ENCODE measurements at places on chromosomes 1 and 21.

GRCh38 chr1:204075139-204075521 lies 2.2 kb downstream of the SOX13 start:
- no peak for DNase-seq

DNA sequence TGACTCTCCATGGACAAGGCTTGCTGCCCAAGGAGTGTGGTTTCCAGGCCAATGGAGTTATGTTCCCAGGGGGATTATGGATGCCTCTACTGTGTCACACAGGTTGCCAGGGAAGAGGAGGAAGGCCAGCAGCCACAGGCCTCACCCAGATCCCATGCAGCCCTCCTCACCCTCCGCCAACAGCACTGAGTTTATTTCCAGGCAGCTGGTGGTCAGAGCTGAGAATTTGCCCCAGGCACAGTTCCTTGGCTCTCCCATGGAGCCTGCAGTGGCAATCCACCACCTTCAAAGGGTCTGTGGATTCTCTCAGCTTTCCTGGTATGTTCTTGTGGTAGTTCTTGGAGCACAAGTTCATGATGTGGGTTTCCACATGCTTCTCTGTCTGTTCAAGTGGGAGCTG lies 79.2 kb downstream of the NTNG1 start:
- DNase-seq = no peak

- DNase-seq = no peak
These were observed 151.0 kb downstream of the CDC7 start for GRCh38 chr1:91651661-91652071.

GRCh38 chr1:222781251-222781650 lies 33.6 kb upstream of the DISP1 start:
- no peak for DNase-seq

DNA sequence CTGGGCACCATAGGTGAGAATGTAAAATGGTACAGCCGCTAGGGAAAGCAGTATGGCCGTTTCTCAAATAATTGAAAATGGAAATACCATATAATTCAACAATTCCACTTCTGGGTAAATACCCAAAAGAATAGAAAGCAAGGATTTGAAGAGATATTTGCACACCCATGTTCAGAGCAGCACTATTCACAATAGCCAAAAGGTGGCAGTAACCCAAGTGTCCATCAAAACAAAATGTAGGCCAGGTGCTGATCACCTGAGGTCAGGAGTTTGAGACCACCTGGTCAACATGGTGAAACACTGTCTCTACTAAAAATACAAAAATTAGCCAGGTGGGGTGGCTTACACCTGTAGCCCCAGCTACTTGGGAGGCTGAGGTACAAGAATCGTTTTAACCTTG lies 62.1 kb downstream of the OLIG1 start:
- no peak for DNase-seq

GRCh38 chr1:245301921-245302320 lies 147.1 kb downstream of the KIF26B start:
- no peak for DNase-seq

GRCh38 chr1:91622616-91623015 lies 122.0 kb downstream of the CDC7 start:
- no peak for DNase-seq

- DNase-seq = no peak
These were observed 3.3 kb upstream of the NECTIN4 start for GRCh38 chr1:161092621-161093028.

- no peak for DNase-seq
These were observed 24.0 kb downstream of the PUM1 start for GRCh38 chr1:31041529-31041928.

- DNase-seq = no peak
These were observed 38.5 kb downstream of the IGFN1 start for GRCh38 chr1:201229095-201229494.

DNA sequence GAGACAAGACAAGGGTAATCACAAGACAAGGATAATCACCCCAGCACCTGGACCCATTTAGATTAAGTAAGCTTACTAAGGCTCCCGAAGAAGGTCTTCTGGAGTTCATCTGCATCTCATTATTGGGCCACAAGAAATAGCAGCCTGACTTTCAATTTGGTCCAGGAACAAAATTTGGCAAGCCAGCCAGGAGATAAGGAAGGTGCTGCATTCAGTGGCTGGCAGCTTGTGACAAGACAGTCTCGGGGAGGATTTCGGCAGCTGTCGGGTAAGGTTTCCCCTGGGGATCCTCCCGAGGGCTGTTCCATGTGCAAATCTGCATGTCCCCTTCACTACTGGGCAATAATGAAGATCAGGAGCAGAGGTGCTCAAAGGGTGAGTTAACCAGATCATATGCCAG lies 195.2 kb downstream of the FCRL5 start:
- no peak for DNase-seq

- DNase-seq = no peak
These were observed 683 bp downstream of the LRRC8B start for GRCh38 chr1:89525169-89525855.

DNA sequence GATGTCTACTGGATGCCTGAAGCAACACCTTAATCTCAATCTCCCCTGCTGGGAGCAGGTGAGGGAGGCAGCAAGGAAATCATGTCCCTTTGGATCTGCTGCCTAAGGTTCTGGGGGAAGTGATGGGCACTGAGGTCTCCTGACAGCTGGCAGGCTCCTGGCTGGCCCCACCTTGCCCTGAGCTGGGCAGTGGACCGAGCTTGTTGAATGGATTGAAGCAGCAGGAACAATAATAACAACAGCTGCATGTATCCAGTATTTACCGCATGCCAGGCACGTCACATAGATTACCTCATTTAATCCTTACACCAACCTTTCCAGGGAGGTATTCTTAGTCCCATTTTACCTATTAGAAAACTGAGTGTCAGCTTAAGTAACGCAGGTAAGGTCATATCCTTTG lies 133.9 kb downstream of the PLXNA2 start:
- DNase-seq = no peak

DNA sequence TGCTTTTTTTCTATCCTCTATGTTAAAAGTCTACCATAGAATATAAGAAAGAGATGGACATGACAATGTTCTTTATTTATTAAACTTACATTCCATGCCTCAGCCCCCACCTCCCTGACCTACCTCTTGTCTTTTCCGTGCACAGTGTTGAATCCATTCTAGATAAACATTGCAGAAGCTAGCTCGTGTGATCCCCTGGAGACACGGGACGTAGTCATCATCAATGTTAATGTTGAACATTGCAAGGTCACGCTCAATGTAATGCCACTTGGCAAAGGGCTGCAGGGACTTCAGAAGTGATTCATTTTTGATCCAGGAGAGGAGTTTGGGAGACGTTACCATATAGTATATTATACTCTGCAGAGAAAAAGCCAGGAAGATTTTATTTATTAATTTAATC lies 66.4 kb downstream of the NTPCR start:
- no peak for DNase-seq

DNA sequence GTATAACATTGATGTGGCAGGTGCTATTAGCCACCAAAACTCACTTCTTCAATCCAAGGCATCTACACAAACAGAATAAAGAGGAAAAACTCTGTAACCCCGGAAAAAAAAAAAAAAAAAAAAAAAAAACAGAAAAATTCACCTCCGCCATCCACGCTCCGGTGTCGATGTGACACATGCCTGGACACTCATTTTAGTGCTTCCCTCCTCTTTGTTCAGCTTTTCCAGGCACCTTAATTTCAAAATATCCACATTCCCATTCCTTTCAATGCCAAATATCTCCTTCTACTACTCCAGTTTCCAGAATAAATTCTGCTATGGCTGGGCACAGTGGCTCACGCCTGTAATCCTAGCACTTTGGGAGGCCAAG lies 5.8 kb upstream of the RERE start:
- no peak for DNase-seq

GRCh38 chr1:59072583-59072947 lies 224.3 kb upstream of the FGGY start:
- DNase-seq = no peak

- DNase-seq = no peak
These were observed 8.0 kb downstream of the SDHB start for GRCh38 chr1:17045634-17046333.

- no peak for DNase-seq
These were observed 8.5 kb downstream of the KYAT3 start for GRCh38 chr1:88983791-88984559.

GRCh38 chr1:67674260-67675011 lies 10.6 kb upstream of the GADD45A start:
- DNase-seq = no peak

- DNase-seq = no peak
These were observed 136.4 kb downstream of the AKT3 start for GRCh38 chr1:243713470-243714186.

GRCh38 chr1:56302878-56303277 lies 276.5 kb downstream of the PLPP3 start:
- no peak for DNase-seq

DNA sequence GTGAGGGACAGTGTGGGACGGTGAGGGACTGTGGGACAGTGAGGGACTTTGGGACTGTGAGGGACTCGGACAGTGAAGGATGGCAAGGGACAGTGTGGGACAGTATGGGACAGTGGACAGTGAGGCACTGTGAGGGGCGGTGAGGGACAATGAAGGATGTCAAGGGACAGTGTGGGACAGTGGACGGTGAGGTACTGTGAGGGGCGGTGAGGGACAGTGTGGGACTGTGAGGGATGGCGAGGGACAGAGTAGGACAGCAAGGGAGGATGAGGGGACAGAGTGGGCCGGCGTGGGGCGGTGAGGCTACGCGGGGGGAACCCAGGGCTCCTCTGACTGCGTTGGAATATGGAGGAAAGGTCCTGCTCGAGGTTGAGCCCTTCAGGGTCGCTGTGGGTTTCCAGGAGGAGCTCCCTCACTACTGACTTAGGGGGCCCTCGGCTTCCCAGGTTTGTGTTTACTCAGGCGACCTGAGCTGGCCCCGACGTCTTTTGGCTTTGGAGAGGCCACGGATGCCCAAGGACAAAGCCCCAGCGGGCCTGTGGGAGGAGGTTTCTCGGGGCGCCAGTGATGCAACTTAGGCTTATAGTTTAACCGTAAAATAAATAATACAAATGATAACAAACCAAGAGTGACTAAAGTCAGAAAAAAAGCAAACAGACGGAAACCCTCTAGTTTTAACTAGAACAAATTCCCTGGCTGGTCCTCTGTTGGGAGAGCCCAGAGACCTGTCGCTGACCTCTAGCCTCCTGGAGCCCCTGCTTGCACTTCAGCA lies 1.1 kb upstream of the ERRFI1 start:
- DNase-seq = no peak

DNA sequence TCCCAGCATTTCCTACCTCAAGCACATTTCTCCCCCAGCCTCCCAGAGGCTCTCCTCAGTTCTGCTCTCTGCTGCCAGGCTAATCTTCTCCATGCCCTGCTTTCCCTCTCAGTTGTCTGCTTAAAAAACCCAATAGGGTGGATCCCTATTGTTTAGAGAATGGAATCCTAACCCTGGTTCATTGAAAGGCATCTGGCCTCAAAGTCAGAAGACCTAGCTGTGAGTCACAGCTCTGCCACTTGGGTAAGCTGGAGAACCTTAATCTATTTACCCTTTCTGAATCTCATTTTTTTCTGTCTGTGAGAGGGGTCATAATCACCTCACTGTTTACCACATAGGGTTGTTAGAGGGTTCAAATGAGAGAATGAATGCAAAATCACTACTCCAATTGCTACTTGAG lies 12.5 kb upstream of the MYOC start:
- no peak for DNase-seq

DNA sequence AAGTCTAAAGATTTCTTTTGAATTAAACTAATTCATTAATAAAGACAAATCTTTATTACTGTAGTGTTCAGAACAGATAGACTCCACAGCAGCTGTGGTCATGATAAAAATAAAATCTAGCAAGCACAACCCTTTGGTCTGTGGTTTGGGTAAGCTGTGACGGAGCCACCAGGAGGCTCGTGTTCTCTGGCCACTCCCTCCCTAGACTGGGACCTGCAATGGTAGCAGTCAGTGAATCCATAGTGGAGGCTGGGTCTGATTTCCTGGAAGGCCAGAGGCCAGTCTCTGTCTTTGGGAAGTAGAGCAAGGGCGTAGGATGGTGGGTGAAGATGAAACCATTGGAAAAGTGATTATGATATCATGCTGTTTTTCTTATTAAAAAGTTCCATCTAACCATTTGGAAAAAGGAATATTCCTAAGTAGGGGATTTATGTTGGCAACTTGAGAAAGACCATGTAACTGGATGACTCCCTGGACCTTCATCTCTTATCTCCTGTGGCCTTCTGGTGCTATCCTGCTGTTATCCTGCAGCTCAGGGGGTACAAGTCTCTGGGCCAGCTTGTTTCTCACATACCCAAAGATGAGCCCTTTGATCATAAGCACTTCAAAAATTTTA lies 39.0 kb downstream of the TENT5C start:
- DNase-seq = no peak

- no peak for DNase-seq
These were observed 48.9 kb downstream of the PHC2 start for GRCh38 chr1:33381977-33382376.

DNA sequence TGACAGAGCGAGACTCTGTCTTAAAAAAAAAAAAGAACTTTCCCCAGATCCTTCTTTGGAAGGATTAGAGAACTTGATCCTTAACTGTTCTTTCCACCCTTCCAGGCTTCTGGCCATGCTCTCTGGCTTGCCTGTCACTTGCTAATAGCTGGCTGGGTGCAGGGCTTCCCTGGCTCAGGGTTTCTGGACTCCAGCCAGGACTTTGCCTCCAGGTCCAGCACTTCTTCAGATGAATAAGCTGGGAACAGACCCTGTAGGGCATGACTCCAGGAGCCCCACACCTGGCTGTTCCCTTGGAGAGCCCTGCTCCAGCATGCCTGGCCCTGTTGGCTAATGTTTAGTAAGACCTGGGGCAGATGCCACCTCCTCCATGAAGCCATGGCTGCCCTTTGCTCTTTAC lies 3.3 kb upstream of the NT5C1A start:
- DNase-seq = no peak

GRCh38 chr1:7046891-7047290 lies 261.6 kb downstream of the CAMTA1 start:
- no peak for DNase-seq

DNA sequence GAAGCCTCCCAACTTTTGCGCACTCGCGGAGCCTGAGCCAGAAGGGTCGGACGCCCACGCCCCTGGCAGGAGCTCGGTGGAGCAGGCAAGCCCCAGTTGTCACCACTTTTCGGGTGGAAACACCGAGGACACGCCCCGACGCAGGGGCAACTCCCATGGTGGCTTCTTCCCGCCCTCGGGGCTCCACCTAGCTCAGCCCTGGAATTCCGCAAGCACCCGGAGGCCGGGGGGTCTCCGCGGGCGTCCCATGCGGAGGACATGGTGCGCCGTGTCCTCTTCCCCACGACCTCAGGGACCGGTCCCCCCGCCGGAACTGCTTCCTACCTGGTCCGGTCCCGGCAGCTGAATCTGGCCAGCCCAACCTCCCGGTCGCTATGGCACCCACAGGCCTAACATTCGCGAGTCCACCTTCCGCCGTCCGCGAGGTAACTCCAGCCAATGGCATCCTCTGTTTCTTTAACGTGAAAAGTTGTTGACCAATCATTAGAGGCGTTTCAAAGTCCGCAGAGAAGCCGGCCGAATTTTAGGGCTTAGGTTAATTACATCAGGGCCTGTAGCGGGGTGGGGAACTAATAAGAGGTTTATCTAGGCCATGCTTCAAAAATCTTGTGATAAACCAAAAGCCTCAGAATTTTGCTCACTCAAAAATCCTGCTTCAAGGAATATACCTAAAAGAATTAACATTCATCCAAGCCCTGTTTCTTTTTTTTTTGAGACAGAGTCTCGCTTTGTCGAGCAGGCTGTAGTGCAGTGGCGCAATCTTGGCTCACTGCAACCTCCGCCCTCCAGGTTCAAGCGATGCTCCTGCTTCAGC lies at the start of gene STPG1:
TSS of gene STPG1 (minus strand) at position 433 of the 814 bp plus-strand sequence. CDS start 12,394 bp downstream, outside the sequence.
- DNase-seq = peak; percentile 62

All from stimulated activated CD4-positive, alpha-beta T cell treated with anti-CD3 and anti-CD28 coated beads, Interleukin-1b, Interleukin-23, amount 100 ng/mL, for 24 hours (primary cell).